ENCODE measurements at places on chromosomes 11 and 22.

- DNase-seq: no peak
These were observed 61.4 kb upstream of the LMO2 start for GRCh38 chr11:33953289-33953688.

DNA sequence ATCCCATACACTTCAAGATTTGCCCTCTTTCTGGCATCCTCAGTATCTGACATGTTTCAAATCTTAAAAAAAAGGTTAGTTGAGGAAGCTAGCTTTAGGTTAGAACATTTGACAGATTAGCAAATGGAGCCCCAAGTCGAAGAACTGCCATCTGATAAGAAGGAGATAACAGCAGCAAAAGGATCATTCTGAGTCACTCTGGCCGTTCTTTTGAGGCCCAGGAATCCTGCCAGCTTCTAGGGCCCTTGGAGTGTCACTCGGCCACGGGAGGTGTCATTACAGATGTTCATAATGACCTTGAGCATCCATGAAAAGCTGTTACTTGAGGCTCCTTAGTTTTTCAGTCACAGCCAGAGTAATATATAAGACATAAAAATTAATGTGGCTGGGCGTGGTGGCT is 132.1 kb upstream of the RASSF10 start:
- no peak for DNase-seq

DNA sequence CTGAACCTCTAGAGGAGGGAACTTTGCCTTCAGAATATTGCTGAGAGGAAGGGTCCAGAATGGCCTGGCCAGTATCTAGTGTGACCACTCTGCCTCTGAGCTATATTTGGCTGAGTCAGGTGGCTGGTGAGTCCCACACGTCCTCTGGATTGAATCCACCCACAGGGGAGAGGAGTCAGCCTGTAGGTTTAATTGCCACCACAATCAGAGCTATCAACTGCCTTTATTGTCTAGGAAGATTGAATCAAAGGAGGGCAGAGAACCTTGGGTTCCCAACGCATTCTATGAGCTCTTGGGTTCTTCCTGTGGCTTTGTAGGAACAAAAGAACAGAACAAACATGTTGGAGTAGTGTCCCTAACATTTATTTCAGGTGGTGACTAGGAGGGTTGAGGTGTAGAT is 67.7 kb downstream of the ST3GAL4 start:
- DNase-seq: no peak

DNA sequence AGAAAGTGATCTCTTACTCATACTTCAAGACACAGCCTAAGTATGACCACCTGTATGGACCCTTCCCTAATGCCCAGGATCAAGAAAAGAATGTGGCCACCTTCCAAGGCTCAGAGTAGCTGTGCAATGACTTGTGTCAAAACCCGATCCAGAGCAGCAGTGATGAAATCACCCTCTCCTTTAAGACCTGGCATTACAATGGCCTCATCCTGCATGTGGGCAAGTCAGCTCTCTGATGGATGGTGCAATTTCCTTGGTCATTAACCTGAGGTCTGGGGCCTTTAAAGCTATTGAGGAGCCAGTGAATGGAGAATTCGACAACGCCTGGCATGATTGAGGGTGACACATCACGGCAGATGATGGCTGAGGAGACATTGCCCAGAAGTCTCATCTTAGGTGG is 9.1 kb upstream of the TUBA8 start:
- no peak for DNase-seq

DNA sequence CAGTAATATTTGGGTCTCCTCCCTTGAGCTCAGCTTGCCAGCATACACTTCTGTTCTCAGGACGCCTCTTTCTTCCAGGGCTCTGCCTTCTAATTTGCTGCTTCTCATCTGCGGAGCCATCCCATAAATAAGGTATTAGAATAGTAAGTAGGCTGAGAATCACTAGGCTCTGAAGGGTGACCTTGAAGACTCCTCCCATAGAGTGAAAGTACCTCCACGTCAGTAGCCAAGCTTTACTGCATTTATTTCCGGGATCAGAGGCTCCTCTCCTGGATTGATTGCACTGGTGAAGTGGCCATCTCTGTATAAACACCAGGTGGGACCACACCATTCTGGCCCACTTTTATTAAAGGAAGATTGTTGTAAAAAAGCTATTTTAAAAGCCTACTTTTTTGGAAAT is 315.5 kb downstream of the FAT3 start:
- DNase-seq: no peak

DNA sequence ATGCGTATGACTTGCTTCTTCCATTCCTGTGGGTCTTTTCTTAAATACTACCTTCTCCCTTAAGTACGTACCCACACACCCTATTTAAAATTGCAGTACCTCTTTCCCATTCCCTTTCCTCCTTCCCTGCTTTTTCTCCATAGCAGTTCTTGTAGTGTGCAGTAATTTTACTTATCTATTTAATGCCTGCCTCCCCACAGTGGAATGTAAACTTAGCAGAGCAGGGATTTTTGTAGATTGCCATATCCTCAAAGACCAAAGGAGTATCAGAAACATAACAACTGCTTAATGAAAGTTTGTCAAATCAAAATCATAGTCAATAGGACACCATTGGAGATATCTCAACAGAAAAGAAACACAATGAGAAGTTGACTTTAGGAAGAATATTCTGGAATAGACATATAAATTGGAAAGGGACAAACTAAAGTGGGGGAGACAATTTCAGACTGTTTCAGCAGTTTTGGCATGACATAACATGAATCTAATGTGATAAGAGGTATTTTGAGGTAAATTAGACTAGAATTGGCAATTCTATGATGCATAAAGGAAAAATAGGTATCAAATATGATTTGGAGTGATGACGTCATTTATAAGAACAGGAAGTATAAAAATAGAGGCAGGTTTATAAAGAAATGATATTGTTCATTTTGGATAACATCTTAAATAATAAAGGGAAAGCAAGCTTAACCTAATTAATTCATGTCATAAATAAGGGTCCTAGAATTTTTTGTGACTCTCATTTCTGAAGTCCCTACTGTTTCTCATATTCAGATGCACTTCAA is 188.4 kb downstream of the SOX6 start:
- no peak for DNase-seq

DNA sequence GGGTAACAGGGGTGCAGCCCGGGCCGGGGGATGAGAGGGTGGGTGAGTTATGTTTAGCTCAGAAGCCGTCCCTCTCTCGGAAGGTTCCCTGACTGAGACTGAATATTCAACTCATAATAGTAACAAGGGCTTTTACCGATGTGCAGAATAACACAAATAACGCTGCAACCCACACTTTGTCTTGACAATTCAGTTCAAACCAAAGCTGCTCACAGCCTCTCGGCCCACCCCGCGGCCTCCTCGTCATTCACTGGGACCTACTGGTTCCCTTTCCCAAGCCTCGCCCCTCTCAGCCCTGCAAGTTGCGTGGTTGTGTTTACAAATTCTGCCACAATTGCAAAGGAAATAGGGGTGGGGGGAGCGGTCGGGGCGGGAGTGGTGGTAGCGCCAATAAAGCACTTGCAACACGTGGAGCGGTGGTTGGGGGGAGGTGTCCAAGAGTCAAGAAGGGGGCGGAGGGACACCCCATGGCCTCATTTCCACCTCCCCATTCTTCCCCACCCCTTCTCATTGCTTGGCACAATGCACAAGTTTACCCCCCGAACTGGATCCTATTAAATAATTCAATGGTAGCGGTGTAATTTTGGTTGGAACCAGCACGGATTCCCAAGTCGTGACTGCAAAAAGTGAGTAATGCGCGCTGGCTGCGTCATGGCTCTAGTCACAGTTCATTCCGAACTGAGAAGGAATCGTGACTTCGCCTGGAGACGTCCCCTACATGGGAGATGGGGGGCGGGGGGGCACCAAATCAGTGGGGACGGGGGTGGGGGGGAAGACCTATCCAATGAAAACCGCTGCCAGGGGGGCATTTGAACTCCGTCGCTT is 102.0 kb upstream of the HSD17B12 start:
- no peak for DNase-seq

- no peak for DNase-seq
These were observed 9.6 kb upstream of the NRIP3 start for GRCh38 chr11:9013373-9013772.

GRCh38 chr22:31738566-31738965 is 11.4 kb downstream of the PRR14L start:
- DNase-seq: no peak

DNA sequence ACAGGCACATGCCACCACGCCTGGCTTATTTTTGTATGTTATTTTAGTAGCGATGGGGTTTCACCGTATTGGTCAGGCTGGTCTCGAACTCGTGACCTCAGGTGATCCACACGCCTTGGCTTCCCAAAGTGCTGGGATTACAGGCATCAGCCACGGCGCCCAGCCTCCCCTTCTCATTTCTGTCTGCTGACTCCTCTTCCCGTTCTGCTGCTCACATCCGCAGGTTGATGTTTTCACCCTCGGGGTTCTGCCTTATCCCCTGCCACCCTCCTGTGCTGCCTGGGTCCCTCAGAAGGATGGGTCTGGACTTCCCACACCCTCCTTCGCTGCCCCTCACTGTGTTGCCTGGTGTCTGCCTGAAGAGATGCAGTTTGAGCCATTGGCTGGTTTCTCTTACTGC is 19.2 kb upstream of the VSIG10L2 start:
- no peak for DNase-seq

- DNase-seq: no peak
These were observed 168.4 kb downstream of the SBF2 start for GRCh38 chr11:10125522-10126133.

DNA sequence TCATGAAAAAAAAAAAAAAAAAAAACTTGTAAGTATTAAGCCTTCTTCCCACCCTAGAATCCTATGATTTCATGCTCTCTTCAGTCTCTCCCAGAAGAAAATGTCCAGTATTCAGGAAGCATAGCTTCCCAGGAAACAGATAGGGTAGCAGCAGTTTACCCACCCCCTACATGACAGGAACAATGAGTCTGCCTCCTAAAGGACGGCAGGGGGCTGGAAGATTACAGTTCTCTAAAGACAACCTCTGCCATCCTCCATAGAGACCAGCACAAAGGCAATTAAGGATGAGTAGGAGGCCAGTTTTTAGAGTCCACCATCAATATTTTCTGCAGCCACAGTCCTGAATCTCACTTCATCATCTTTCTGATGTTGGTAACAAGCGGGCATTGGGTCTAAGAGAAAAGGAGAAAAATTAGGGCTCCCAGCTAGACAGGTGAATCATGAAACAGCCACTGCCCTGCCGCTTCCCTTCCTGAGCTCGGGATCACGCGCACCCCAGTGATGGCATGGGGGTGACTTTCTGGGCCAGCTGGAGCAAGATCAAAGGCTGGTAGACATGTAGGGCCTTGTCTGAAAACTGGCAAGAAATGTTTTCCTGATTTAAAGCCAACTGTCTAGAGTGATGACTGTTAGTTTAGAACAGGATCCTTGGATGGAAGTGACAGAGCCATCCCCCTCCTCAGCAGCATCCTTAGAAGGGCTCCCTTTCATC is 322.8 kb downstream of the LARGE1 start:
- DNase-seq: no peak

DNA sequence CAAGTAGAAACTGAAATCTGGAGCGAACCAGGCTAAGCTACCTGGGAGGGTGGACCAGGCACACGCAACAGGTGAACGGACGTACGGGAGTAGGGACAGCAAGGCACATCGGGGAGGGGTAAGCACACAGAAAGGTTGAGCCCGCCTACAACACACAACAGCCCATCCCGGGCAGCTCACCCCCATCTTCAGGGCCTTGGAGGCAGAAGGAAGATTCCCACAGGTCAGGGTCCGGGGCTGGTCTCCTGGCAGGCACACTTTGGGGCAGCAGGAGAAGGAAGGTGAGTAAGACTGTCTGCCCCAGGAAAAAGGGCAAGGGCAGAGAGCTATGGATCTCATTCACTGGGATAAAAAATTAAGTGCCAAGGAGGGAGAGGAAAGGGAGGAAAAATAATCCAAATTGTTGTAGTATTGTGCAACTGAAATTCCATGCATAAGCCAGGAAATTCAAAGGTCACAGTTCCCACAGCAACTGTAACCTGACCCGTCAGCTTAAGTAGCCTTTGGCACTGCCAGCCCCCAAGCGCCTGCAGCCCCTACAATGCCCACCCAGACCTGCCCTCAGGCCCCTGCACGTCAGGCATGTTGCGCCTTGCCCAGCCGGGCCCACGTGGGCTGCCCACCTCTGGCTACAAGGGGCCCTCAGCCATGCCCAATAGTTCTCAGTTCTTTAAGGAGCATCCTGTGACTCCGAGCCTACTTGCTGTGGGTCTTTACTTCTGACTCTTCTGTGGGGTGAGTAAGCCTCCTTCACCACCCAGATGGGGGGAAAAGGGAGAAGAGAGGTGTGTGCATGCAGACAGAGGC is 51.8 kb downstream of the MICAL3 start:
- DNase-seq: no peak

DNA sequence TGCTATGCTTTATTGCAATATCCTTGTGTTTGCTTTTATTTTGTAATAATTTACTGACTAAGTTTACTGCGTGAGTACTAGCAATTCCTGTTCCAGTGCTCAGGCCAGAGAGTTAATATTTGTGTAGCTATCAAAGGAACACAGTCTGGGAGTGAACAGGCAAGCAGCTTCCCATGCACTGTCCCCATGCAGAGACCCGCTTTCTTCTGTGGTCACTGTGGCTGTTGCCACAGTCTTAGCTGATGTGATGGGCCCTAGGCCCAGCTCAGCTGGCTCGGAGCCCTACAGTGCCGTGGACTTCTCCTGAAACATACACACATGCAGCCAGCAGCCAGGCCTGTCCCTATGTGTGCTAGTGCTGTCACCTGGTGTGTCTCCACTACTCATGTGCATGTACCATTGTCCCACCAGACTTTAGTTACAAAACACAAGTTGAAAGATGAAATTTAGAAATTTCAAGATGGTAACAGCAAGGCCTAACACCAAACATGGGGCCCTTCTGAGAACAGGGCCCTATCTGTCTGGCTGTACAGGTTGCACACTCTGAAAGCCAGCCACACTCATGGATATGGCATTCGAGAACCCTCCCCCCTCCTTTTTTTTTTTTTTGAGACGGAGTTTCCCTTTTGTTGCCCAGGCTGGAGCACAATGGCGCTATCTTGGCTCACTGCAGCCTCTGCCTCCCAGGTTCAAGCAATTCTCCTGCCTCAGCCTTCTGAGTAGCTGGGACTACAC is 12.3 kb upstream of the SCUBE2 start:
- DNase-seq: no peak

GRCh38 chr11:20443596-20443995 is 56.1 kb downstream of the PRMT3 start:
- no peak for DNase-seq

DNA sequence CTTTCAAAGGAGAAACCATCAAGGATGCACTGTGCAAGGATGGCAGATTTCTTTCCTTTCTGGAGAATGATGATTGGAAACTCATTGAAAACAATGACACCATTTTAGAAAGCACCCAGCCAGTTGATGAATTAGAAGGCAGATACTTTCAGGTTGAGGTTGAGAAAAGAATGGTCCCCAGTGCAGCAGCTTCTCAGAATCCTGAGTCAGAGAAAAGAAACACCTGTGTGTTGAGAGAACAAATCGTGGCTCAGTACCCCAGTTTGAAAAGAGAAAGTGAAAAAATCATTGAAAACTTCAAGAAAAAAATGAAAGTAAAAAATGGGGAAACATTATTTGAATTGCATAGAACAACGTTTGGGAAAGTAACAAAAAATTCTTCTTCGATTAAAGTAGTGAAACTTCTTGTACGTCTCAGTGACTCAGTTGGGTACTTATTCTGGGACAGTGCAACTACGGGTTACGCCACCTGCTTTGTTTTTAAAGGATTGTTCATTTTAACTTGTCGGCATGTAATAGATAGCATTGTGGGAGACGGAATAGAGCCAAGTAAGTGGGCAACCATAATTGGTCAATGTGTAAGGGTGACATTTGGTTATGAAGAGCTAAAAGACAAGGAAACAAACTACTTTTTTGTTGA is 9.8 kb downstream of the FAM111A start:
- DNase-seq: peak; percentile 48

- DNase-seq: no peak
These were observed 11.1 kb upstream of the OSM start for GRCh38 chr22:30277547-30278344.

- no peak for DNase-seq
These were observed 44.2 kb upstream of the MICAL2 start for GRCh38 chr11:12066056-12066798.
